Nucleus accumbens (tissue), 56 donors: ENCODE measurements at places on chromosomes 7 and 10.

DNA sequence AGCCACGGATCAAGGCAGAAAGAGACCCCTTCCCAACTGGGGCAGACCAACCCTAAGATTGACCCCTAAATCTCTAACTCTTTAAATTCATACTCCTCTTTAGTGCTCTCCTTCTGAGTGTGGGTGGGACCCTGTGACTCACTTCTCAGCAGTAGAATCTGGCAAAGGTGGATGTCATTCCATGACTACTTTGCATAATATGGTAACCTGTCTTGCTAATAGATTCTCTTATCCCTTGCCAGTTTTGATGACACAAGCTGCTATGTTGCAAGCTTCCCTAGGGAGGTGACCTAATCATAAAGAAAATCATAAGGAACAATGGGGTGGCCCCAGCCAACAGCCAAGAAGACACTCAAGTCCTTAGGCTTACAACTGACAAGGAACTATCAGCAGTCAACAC, 155.4 kb upstream of the VWC2 start:
- no peak for DNase-seq

GRCh38 chr10:50600831-50601477, 22.8 kb downstream of the SGMS1 start:
- DNase-seq = no peak

GRCh38 chr7:99563650-99564049, 5.2 kb downstream of the ZNF655 start:
- DNase-seq = no peak

GRCh38 chr7:102434039-102434486, 688 bp downstream of the ORAI2 start:
- no peak for DNase-seq

- DNase-seq = no peak
These were observed 3.9 kb upstream of the POU6F2 start for GRCh38 chr7:38973760-38974159.

- no peak for DNase-seq
These were observed 185.5 kb downstream of the BMPER start for GRCh38 chr7:34090816-34091215.

- no peak for DNase-seq
These were observed 8.0 kb downstream of the CYREN start for GRCh38 chr7:135162382-135163001.

DNA sequence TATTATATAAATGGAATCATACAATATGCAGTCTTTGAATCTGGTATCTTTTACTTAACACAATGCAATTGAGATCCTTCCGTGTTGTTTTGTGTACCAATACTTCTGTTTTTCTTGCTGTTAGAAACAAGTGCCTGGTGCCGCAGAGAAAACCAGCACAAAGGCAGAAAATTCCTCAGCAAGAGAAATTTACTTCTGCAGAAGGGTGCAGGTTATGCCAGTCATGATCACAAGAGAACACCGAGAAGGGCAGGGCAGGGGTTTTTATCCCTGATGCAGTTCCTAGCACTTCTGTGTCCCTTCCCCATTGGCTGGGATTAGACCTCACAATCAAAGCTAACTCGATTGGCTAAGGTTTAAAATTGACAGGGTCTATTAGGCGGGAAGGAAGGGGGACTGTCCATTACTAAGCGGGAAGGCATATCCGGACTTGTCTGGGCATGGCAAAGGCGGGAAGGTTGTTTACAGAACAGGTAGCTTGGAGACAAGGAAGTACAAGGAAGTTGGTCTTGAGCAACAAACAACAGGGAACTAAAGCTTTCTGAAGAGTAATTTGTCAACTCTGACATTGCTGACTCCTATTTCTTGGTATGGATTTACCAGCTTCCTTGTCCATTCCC, 2.4 kb upstream of the ZNF33B start:
- DNase-seq = no peak

- DNase-seq = no peak
These were observed 27.0 kb upstream of the GPR26 start for GRCh38 chr10:123639131-123639530.
